Activated CD8-positive, alpha-beta memory T cell treated with anti-CD3 and anti-CD28 coated beads, Interleukin-2, amount 10 ng/mL, durations not matched to agents 7 days and 5 days (primary cell): ENCODE measurements at places on chromosomes 1 and 21. TPM values are rescaled to one million over a fixed set of nuclear protein-coding genes. Genes with fewer than 3 reads are reported as not detected.
A peak's percentile ranks its signal among the peaks of the same experiment; 100 is the strongest.

The KRTAP21-2 gene
- total RNA-seq = not detected

The OR2T11 gene
- not detected for total RNA-seq

The CDK11B gene
- 45.9 TPM for total RNA-seq

The ATP1A2 gene
- not detected for total RNA-seq

The TCP10L gene
- not detected for total RNA-seq

The IQGAP3 gene
- 24.3 TPM for total RNA-seq

The OR10X1 gene
- total RNA-seq = not detected

The MAP10 gene
- total RNA-seq = 2.8 TPM

The KRTAP12-2 gene
- total RNA-seq = not detected

DNA sequence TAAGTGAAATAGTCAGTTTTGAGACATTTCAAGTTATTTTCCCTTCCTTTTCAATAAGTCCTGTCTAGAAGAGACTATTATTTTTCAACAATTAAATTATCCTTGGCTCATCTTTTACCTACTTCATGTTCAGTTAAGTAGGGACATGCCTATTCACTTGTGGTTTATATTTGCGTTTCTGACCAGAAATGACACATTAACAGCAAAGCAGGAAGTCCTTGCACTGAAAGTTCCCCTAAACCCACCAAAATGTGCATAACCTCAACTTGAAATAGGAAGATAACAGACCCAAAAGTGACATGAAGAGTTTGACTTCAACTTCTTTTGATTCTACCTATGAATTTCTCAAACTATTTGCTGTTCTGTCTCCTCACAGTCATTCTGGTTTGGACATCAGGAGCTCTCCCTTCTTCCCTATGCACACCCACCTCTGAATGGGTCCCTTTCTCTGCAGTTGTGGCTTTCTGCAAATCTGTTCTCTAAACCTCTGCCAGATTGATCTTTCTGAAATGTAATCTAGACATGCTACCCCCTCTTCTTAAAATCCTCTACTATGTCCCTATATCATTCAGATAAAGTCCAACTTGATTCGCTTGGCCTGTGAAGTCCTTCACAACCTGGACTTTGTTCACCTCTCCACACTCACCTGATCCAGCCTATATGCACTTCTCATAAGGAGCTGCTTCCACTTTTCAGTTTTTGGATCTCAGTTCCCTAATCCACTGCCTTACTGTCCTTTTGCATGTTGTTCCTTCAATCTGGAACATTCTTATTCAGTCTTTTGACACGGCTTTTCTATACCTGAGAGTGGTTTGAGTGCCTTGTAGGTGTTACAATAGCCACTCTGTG lies 661.5 kb upstream of the ADGRL4 start:
- DNase-seq = no peak
- no peaks in the 10 kb centered on the region for H3K4me1 ChIP-seq
- H3K27ac ChIP-seq = no peak overlapping the region
- no peaks in the 10 kb centered on the region for H3K27me3 ChIP-seq
- no peak overlapping the region for H3K4me3 ChIP-seq
- H3K36me3 ChIP-seq = no peaks in the 10 kb centered on the region

DNA sequence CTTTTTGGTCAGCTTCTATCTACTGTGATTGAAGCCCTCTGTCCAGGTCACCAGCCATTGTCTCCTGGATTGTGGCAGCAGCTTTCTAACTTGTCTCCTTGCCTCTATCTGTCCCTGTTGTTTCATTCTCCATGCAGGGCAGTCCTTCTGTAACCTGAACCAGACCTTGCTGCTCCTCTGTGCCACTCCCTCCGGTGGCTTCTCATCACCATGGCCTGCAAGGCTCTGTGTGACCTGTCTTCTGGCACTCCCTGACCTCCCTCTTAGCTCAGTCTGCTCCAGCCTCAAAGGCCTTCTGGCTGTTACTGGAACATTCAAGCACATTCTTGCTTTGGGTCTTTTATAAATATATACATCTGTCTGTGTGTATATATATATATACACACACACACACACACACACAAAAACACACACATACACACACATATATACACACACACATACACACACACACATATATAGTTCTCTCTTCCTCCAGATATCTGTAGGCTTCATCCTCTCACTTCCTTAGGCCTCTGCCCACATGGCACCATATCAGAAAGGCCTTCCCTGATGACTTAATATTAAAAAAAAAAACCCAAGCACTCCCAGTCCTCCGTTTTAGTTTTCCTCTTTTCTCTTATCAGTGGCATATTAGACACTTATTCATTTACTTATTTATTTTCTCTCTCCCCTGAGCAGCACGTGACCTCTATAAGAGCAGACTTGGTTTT lies 21.2 kb upstream of the JUN start:
- no peak overlapping the region for H3K27ac ChIP-seq
- DNase-seq = no peak
- H3K4me1 ChIP-seq = peaks cover 3% of the 10 kb centered on the region

GRCh38 chr1:147169840-147170674 lies 2.2 kb downstream of the PRKAB2 start:
- H3K4me1 ChIP-seq = peaks cover 34% of the 10 kb centered on the region
- H3K36me3 ChIP-seq = peaks cover 33% of the 10 kb centered on the region
- no peak overlapping the region for H3K27ac ChIP-seq
- H3K4me3 ChIP-seq = peak overlapping the region; percentile 96
- no peak for DNase-seq

- peaks cover 39% of the 10 kb centered on the region for H3K4me1 ChIP-seq
- H3K4me3 ChIP-seq = no peak overlapping the region
- no peak for DNase-seq
- H3K27me3 ChIP-seq = no peaks in the 10 kb centered on the region
- H3K27ac ChIP-seq = no peak overlapping the region
Observed at GRCh38 chr1:221740369-221740992, 1.4 kb downstream of the DUSP10 start.

- H3K27ac ChIP-seq = no peak overlapping the region
- H3K4me3 ChIP-seq = no peak overlapping the region
- peaks cover 9% of the 10 kb centered on the region for H3K27me3 ChIP-seq
- no peaks in the 10 kb centered on the region for H3K36me3 ChIP-seq
Observed at GRCh38 chr1:185824106-185824505, 89.9 kb downstream of the HMCN1 start.

- no peak overlapping the region for H3K4me3 ChIP-seq
- H3K4me1 ChIP-seq = no peaks in the 10 kb centered on the region
- H3K27me3 ChIP-seq = no peaks in the 10 kb centered on the region
- DNase-seq = peak; percentile 64
- no peak overlapping the region for H3K27ac ChIP-seq
Observed at GRCh38 chr21:42537106-42537742, 23.6 kb downstream of the SLC37A1 start.

GRCh38 chr1:23216771-23217420 lies 406 bp downstream of the HTR1D start:
- peak; percentile 45 for DNase-seq
- H3K4me3 ChIP-seq = no peak overlapping the region
- peaks cover 83% of the 10 kb centered on the region for H3K27me3 ChIP-seq
- peaks cover 8% of the 10 kb centered on the region for H3K4me1 ChIP-seq
- no peak overlapping the region for H3K27ac ChIP-seq

DNA sequence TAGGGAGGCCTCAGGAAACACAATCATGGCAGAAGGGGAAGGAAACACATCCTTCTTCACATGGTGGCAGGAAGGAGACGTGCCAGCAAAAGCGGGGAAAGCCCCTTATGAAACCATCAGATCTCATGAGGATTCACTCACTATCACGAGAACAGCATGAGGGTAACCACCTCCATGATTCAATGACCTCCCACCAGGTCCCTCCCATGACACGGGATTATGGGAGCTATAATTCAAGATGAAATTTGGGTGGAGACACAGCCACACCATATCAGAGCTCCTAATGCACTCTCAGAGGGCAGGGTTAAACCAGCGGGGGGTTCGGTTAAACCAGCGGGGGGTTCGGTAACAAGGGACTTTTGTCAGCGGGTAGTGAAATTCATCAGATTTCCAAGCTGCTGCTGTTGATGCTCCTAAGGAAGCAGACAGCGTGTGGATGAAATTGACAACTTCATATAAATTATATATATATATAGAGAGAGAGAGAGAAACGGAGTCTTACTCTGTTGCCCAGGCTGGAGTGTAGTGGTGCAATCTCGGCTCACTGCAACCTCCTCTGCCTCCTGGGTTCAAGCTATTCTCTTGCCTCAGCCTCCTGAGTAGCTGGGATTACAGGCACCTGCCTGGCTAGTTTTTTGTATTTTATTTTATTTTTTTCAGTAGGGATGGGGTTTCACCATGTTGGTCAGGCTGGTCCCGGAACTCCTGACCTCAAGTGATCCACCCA lies 4.2 kb downstream of the CSTB start:
- DNase-seq = no peak
- no peaks in the 10 kb centered on the region for H3K27me3 ChIP-seq
- H3K4me1 ChIP-seq = peaks cover 21% of the 10 kb centered on the region
- H3K27ac ChIP-seq = no peak overlapping the region
- H3K4me3 ChIP-seq = no peak overlapping the region

GRCh38 chr1:167435484-167435883 lies 82.8 kb downstream of the CD247 start:
- no peak for DNase-seq
- H3K4me1 ChIP-seq = peaks cover 54% of the 10 kb centered on the region
- H3K27me3 ChIP-seq = no peaks in the 10 kb centered on the region
- peak overlapping the region; percentile 65 for H3K27ac ChIP-seq
- peaks cover 58% of the 10 kb centered on the region for H3K36me3 ChIP-seq

GRCh38 chr1:53051676-53052075 lies 10.3 kb upstream of the PODN start:
- H3K4me1 ChIP-seq = peaks cover 4% of the 10 kb centered on the region
- DNase-seq = no peak
- no peak overlapping the region for H3K27ac ChIP-seq
- H3K4me3 ChIP-seq = no peak overlapping the region
- peaks cover 22% of the 10 kb centered on the region for H3K36me3 ChIP-seq

DNA sequence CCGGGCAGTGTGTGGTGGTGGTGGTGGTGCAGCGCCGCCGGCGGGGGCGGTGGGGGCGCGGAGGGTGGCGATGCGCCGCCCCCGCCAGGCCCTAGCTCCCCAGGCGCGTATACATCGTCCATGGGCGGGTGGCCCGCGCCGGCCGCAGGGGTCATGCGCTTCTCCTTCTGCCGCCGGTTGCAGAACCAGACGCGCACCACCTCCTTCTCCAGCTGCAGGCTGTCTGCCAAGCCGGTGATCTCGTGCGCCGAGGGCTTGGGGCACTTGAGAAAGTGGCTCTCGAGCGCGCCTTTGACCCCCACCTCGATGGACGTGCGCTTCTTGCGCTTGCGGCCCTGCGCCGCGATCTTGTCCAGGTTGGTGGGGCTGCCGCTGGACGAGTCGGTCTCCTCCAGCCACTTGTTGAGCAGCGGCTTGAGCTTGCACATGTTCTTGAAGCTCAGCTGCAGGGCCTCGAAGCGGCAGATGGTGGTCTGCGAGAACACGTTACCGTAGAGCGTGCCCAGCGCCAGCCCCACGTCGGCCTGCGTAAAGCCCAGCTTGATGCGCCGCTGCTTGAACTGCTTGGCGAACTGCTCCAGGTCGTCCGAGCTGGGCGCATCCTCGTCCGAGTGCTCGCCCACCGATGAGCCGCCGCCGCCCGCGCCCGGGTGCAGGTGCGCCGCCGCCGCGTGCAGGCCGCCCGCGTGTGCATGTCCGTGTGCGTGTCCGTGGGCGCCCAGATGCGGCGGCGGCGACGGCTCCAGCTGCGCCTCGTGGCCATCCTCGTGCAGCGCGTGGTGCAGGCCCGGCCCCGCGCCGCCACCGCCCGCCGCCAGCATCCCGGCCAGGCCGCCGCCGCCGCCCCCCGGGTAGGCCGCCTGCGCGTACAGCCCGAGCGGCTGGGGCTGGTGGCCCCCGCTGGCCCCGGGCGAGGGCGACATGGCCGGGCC lies 926 bp downstream of the POU3F1 start:
- no peak for DNase-seq
- H3K36me3 ChIP-seq = no peaks in the 10 kb centered on the region
- peaks cover 9% of the 10 kb centered on the region for H3K4me1 ChIP-seq
- H3K27me3 ChIP-seq = peaks cover 60% of the 10 kb centered on the region
- H3K4me3 ChIP-seq = no peak overlapping the region
- no peak overlapping the region for H3K27ac ChIP-seq

DNA sequence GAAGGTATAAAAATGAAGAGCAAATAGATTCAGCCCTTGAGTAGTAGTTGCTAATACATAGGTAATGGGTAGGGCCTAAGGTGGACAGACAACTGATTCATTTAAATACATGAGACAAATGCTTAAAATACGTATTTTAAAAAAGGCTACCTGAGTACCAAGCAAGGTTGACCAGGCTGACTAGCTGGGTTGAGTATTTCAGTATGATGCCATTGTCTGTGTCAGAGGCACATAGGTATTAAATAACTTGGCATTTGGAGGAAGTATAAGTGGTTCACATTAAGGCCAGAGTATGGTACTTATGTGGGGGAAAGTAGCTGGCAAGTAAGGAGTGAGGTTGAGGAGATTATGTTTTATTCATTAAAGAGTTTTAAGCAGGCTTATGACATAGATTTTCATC lies 19.4 kb downstream of the NEK7 start:
- peaks cover 83% of the 10 kb centered on the region for H3K4me1 ChIP-seq
- peak overlapping the region; percentile 21 for H3K4me3 ChIP-seq
- no peak for DNase-seq
- H3K36me3 ChIP-seq = peaks cover 7% of the 10 kb centered on the region
- peak overlapping the region; percentile 68 for H3K27ac ChIP-seq
- no peaks in the 10 kb centered on the region for H3K27me3 ChIP-seq

DNA sequence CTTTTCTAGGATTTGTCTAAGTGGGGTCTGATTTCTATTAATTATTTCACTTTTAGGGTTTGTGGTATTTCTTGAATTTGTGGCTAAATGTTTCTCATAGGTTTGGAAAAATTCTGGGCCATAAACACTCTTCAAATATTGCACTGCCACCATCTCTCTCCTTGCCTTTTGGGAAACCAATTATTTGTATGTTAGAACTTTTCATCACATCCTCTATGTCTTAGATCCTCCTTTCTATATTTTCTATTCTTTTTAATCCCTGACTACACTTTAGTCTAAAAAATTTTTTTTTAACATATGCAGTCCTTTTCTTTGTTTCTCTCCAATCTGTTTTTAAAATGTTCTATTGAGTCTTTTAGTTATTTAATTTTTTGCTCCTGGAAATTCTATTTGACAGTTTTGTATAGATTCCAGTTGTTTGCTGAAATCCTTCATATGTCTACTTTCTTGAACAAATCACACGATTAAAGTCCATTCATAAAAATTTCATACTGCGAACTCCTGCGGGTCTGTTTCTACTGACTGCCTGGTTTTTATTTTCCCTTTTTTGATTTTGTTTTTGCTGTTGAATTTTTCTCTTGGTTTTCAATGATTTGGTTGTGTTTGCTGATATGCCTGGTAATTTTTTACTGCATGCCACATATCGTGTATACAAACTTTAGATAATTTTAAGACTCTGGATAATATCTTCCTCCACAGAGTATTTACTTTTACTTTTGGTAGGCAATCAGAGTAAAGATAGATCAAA lies 143.1 kb downstream of the COQ8A start:
- no peak overlapping the region for H3K4me3 ChIP-seq
- H3K27ac ChIP-seq = no peak overlapping the region
- H3K27me3 ChIP-seq = peaks cover 23% of the 10 kb centered on the region
- no peaks in the 10 kb centered on the region for H3K4me1 ChIP-seq
